ENCODE measurements at places on chromosomes 2 and 18.

DNA sequence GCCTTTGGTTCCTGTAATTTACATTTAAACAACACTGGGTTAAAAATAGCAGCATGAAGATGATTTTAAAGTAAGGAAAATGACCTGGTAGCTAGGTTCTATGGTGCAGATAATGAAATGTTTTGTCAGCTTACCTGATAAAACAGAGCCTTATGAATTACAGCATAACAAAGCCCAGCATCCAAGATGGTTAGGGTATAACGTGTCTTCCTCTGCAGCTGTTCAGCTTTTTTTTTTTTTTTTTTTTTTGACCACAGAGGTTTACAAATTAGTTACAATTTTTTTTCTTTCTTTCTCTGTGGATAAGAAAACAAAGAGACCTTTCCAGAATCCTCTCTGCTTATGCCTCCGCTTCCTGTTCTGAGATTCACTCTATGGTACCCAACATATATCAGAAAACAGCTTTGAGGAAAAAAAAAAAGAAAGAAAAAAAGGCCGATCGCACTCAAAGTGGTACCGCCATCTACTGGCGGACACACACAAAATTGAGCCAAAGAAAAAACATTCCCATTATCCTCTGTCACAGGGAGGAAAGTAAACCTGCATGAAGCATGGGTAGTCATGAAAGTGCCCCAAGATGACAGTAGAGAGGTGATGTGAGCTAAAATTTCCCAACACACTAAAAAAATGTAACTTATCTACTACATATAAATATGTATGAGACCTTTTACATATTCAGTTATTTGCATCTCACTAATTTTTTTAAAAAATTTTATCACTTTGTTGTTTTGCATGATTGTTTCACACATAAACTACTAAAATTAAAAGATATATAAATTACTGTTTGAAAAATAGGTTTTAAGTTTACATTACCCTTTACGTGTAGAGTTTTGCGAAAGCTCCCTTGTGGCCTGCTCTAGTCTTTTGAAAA, at the start of gene SCN3A:
TSS of gene SCN3A (minus strand) at position 362 of the 871 bp plus-strand sequence. CDS start 27,656 bp downstream, outside the sequence.
- DNase-seq = peak; percentile 36
- H3K27ac ChIP-seq = no peak within 1 kb of the TSS
- no peaks in the 10 kb centered on the region for H3K27me3 ChIP-seq
- H3K36me3 ChIP-seq = no peaks in the 10 kb centered on the region
- H3K4me1 ChIP-seq = no peaks in the 10 kb centered on the region
- H3K4me3 ChIP-seq = no peak within 1 kb of the TSS

- DNase-seq = no peak
- no peak overlapping the region for H3K27ac ChIP-seq
- H3K4me3 ChIP-seq = no peak overlapping the region
- H3K27me3 ChIP-seq = no peaks in the 10 kb centered on the region
Measured at GRCh38 chr2:9107168-9108025, 99.2 kb upstream of the ASAP2 start.

- H3K36me3 ChIP-seq = peaks cover 27% of the 10 kb centered on the region
- H3K4me3 ChIP-seq = peak overlapping the region; percentile 45
- peak; percentile 82 for DNase-seq
- peak overlapping the region; percentile 96 for H3K27ac ChIP-seq
- peaks cover 3% of the 10 kb centered on the region for H3K27me3 ChIP-seq
Measured at GRCh38 chr2:146540271-146540932, 1304.4 kb upstream of the ACVR2A start.

- H3K36me3 ChIP-seq = no peaks in the 10 kb centered on the region
- H3K4me3 ChIP-seq = no peak overlapping the region
- no peaks in the 10 kb centered on the region for H3K4me1 ChIP-seq
Measured at GRCh38 chr2:9990736-9991135, 39.2 kb downstream of the GRHL1 start.

- no peak for DNase-seq
- peaks cover 3% of the 10 kb centered on the region for H3K4me1 ChIP-seq
- H3K36me3 ChIP-seq = no peaks in the 10 kb centered on the region
- H3K4me3 ChIP-seq = no peak overlapping the region
- no peaks in the 10 kb centered on the region for H3K27me3 ChIP-seq
Measured at GRCh38 chr2:174859563-174860169, 95.4 kb upstream of the CHRNA1 start.

- no peaks in the 10 kb centered on the region for H3K36me3 ChIP-seq
- peaks cover 4% of the 10 kb centered on the region for H3K27me3 ChIP-seq
Measured at GRCh38 chr2:31230751-31231150, 3.2 kb upstream of the EHD3 start.

GRCh38 chr2:107430596-107431266, 396.0 kb upstream of the RGPD4 start:
- no peaks in the 10 kb centered on the region for H3K4me1 ChIP-seq
- no peak overlapping the region for H3K4me3 ChIP-seq
- no peak overlapping the region for H3K27ac ChIP-seq
- DNase-seq = no peak
- H3K36me3 ChIP-seq = peaks cover 4% of the 10 kb centered on the region

GRCh38 chr2:200528228-200528627, 2.2 kb downstream of the SGO2 start:
- no peak overlapping the region for H3K27ac ChIP-seq
- H3K4me1 ChIP-seq = no peaks in the 10 kb centered on the region
- H3K4me3 ChIP-seq = no peak overlapping the region
- no peaks in the 10 kb centered on the region for H3K36me3 ChIP-seq
- no peaks in the 10 kb centered on the region for H3K27me3 ChIP-seq

- no peaks in the 10 kb centered on the region for H3K4me1 ChIP-seq
- no peak overlapping the region for H3K27ac ChIP-seq
- H3K27me3 ChIP-seq = no peaks in the 10 kb centered on the region
- H3K4me3 ChIP-seq = no peak overlapping the region
Measured at GRCh38 chr2:62398356-62398755, 107.6 kb downstream of the TMEM17 start.

GRCh38 chr2:9812945-9813311, 30.3 kb upstream of the TAF1B start:
- no peak for DNase-seq
- H3K27ac ChIP-seq = no peak overlapping the region
- H3K4me3 ChIP-seq = no peak overlapping the region

GRCh38 chr18:22503803-22504202, 86.1 kb upstream of the CTAGE1 start:
- H3K27ac ChIP-seq = no peak overlapping the region
- no peaks in the 10 kb centered on the region for H3K4me1 ChIP-seq
- H3K27me3 ChIP-seq = no peaks in the 10 kb centered on the region
- H3K4me3 ChIP-seq = no peak overlapping the region
- no peak for DNase-seq
- no peaks in the 10 kb centered on the region for H3K36me3 ChIP-seq

- no peaks in the 10 kb centered on the region for H3K27me3 ChIP-seq
- H3K4me3 ChIP-seq = no peak overlapping the region
- H3K4me1 ChIP-seq = no peaks in the 10 kb centered on the region
- H3K27ac ChIP-seq = no peak overlapping the region
- H3K36me3 ChIP-seq = peaks cover 22% of the 10 kb centered on the region
Measured at GRCh38 chr2:231235217-231235616, 36.8 kb downstream of the ARMC9 start.

- no peaks in the 10 kb centered on the region for H3K4me1 ChIP-seq
- H3K4me3 ChIP-seq = no peak overlapping the region
- H3K36me3 ChIP-seq = no peaks in the 10 kb centered on the region
- H3K27ac ChIP-seq = no peak overlapping the region
- no peaks in the 10 kb centered on the region for H3K27me3 ChIP-seq
Measured at GRCh38 chr2:181077128-181077709, 96.8 kb downstream of the UBE2E3 start.

GRCh38 chr2:187942876-187943275, 348.8 kb upstream of the GULP1 start:
- no peaks in the 10 kb centered on the region for H3K4me1 ChIP-seq
- H3K36me3 ChIP-seq = no peaks in the 10 kb centered on the region
- H3K27ac ChIP-seq = no peak overlapping the region
- no peak for DNase-seq
- no peak overlapping the region for H3K4me3 ChIP-seq
- H3K27me3 ChIP-seq = no peaks in the 10 kb centered on the region

- H3K4me1 ChIP-seq = no peaks in the 10 kb centered on the region
- peaks cover 4% of the 10 kb centered on the region for H3K36me3 ChIP-seq
- no peaks in the 10 kb centered on the region for H3K27me3 ChIP-seq
- H3K4me3 ChIP-seq = no peak overlapping the region
Measured at GRCh38 chr2:163897799-163898198, 162.0 kb upstream of the FIGN start.

- H3K36me3 ChIP-seq = no peaks in the 10 kb centered on the region
- DNase-seq = no peak
- no peak overlapping the region for H3K4me3 ChIP-seq
- no peaks in the 10 kb centered on the region for H3K4me1 ChIP-seq
- no peak overlapping the region for H3K27ac ChIP-seq
- H3K27me3 ChIP-seq = no peaks in the 10 kb centered on the region
Measured at GRCh38 chr2:144570566-144570965, 50.6 kb upstream of the ZEB2 start.

DNA sequence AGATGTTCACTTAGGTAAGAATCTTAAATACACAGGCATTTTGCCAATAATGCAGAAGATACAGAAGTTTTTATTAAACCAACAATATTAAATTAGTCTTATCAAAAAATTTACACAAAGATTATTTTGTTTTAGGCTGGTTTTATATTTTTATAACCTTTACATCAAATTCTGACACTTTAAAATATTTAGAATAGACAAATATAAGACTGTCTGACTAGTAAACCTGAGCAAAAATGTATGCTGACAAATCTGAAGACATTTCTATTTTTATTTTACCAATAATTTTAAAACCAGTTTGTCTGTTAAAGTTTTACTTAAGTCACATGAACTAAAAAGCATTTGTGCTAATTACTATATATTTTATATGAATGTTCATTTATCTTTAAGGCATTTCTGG, 72.1 kb upstream of the ZNF236 start:
- no peaks in the 10 kb centered on the region for H3K27me3 ChIP-seq
- H3K27ac ChIP-seq = no peak overlapping the region

DNA sequence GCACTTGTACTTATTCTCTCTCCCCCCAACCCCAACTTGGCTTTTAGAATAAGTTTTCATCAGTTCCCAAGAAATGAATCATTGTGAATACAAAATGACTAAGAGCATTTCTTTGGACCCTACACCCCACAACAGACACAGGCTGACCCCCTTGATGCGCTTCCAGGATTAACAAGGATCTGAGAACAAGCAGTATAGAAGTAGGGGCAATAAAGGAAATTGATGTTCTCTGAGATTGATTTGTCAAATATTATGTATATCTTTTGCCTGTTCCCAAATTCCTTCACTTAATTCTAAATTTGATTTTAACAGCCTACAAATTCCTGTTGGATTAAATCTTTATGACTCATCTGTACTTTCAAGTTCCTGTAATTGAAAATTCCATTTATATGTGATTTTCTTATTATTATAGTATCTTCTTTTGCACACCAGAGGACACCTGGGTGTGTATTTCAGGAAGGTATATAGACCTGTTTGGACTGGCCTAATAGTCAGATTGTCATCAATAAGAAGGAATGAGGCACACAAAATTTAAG, 10.2 kb upstream of the PTPN4 start:
- no peak for DNase-seq
- H3K4me3 ChIP-seq = no peak overlapping the region
- H3K36me3 ChIP-seq = no peaks in the 10 kb centered on the region
- H3K27me3 ChIP-seq = no peaks in the 10 kb centered on the region
- H3K4me1 ChIP-seq = 0 out of 2 replicates have a peak, but pooled peaks cover 2% of the 10 kb centered on the region

- no peaks in the 10 kb centered on the region for H3K4me1 ChIP-seq
- H3K36me3 ChIP-seq = peaks cover 77% of the 10 kb centered on the region
- no peak overlapping the region for H3K4me3 ChIP-seq
Measured at GRCh38 chr2:110820128-110820527, 87.8 kb downstream of the ACOXL start.

DNA sequence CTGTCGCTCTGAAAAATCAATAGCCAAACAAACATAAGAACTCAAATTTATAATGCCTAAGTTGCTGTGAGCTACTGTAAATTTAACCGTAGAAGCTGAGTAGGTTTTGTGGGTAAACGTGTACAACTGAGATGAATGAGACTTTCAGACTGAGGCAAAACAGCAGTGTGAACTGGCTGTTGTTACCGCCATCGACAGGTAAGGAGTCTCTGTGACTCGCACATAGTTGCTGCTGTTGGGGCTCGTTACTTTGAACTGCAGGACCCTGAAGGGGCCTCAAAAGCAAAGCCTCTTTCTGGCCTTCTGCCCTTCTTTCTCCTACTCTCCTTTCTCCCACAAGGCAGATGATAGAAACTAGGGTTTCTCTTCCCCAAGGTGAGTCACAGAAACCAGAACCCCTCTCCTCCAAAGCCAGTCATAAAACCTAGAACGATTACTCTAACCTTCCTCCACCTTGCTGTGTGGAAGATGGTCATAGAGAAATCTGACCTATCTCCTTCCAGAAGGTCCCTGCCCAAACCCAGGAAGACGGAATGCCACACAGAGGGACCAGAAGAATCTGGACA, 101.2 kb downstream of the DLGAP1 start:
- peaks cover 11% of the 10 kb centered on the region for H3K4me1 ChIP-seq
- H3K27ac ChIP-seq = no peak overlapping the region
- no peak overlapping the region for H3K4me3 ChIP-seq
- DNase-seq = no peak
- H3K27me3 ChIP-seq = no peaks in the 10 kb centered on the region
- no peaks in the 10 kb centered on the region for H3K36me3 ChIP-seq

- no peak overlapping the region for H3K27ac ChIP-seq
- no peaks in the 10 kb centered on the region for H3K4me1 ChIP-seq
- no peaks in the 10 kb centered on the region for H3K36me3 ChIP-seq
- no peaks in the 10 kb centered on the region for H3K27me3 ChIP-seq
- H3K4me3 ChIP-seq = no peak overlapping the region
Measured at GRCh38 chr2:105411720-105412407, 13.0 kb upstream of the FHL2 start.

- H3K27ac ChIP-seq = no peak overlapping the region
- DNase-seq = no peak
- peaks cover 15% of the 10 kb centered on the region for H3K36me3 ChIP-seq
- no peak overlapping the region for H3K4me3 ChIP-seq
- no peaks in the 10 kb centered on the region for H3K27me3 ChIP-seq
Measured at GRCh38 chr18:45702708-45703265, 21.2 kb upstream of the SLC14A1 start.

DNA sequence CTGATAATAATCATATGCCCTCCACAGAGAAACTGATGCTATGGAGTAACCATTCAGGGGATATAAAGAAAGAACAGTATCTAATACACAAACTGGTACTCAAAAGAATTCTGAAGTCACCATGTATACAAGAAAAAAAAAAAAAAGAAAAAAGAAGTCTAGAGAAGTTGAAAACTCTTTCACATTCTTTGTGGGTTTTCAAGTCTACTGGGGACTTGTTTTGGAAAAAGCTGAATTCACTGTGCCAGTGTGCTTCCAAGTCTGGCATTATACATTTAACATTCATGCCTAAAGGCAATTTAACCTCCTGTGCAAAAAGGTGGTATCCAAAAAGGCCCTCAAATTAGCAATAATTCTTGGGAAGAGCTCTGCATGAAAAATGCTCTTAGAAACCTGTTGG, 94.8 kb upstream of the ITGB6 start:
- no peaks in the 10 kb centered on the region for H3K27me3 ChIP-seq
- no peak for DNase-seq
- H3K4me1 ChIP-seq = no peaks in the 10 kb centered on the region
- H3K36me3 ChIP-seq = peaks cover 29% of the 10 kb centered on the region

GRCh38 chr2:239869272-239870155, 155.6 kb downstream of the NDUFA10 start:
- H3K27me3 ChIP-seq = no peaks in the 10 kb centered on the region
- DNase-seq = no peak
- no peaks in the 10 kb centered on the region for H3K4me1 ChIP-seq
- H3K27ac ChIP-seq = no peak overlapping the region
- no peaks in the 10 kb centered on the region for H3K36me3 ChIP-seq
- H3K4me3 ChIP-seq = no peak overlapping the region

- H3K27me3 ChIP-seq = no peaks in the 10 kb centered on the region
- no peak overlapping the region for H3K27ac ChIP-seq
- no peaks in the 10 kb centered on the region for H3K4me1 ChIP-seq
- no peak overlapping the region for H3K4me3 ChIP-seq
- peaks cover 16% of the 10 kb centered on the region for H3K36me3 ChIP-seq
Measured at GRCh38 chr2:126543081-126543480, 112.9 kb upstream of the GYPC start.
